Left ventricle myocardium inferior (tissue), 1 donor: ENCODE measurements at places on chromosomes 11 and 22.

DNA sequence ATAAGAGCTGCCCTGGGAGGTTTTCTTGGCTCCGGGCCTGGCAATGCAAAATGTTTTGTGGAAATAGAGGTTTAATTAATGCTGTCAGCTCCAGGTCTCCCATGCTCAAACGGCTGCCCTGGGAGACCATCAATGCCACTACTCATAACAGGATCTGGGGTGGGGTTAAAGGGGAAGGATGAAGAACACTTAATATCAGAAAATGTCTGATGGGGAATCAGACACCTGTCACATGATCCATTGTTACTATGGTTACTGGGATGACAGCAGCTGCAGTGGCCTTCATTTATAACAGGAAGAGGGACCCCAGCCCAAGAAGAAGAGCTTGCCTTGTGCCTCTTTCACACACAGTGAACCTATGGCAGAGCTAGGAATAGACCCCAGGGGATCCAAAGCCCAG is 2.2 kb upstream of the SYT13 start:
- DNase-seq = no peak

- DNase-seq = no peak
These were observed 117.2 kb downstream of the APIP start for GRCh38 chr11:34798985-34799384.

DNA sequence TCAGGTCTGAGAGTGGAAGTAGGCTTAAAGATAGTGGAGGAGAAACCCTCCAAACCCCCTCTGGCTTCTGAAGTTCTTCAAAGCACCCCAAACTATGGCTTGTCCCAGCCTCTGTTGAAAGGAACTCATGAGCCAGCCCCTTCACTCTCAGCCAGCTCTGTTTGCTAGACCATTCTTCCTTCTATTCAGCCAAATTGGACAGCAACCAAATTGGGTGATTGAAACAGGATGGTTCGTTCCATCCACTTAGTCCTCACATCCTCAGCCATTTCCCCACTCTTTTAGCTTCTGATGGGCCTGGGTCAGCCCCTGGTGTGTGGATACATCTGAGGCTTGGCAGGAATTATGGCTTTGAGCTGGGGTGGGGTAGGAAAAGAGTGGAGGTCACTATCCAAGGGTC is 4.5 kb downstream of the HTR3A start:
- DNase-seq = no peak

DNA sequence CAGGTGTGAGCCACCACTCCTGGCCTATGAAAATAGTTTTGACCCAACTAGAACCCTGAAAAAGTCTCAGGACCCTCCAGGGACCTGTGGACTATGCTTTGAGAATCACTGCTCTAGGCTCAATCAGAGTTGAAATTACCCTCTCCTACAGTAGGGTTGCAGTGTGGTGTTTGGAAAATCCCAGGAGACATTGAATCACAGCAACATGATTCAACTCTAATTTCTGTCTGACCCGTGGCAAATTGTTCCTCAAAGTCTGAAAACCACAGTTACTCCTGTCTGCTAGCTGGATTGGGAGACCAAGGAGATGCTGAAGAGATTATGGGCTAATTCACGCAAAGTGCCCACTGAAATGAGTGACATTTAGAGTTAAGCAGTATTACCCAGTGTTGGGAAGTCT is 5.4 kb upstream of the MTMR3 start:
- no peak for DNase-seq

GRCh38 chr11:116460156-116460920 is 312.4 kb downstream of the BUD13 start:
- DNase-seq = no peak

- no peak for DNase-seq
These were observed 71.4 kb downstream of the SWAP70 start for GRCh38 chr11:9735236-9735635.
